ENCODE measurements at places on chromosomes 4 and X.

DNA sequence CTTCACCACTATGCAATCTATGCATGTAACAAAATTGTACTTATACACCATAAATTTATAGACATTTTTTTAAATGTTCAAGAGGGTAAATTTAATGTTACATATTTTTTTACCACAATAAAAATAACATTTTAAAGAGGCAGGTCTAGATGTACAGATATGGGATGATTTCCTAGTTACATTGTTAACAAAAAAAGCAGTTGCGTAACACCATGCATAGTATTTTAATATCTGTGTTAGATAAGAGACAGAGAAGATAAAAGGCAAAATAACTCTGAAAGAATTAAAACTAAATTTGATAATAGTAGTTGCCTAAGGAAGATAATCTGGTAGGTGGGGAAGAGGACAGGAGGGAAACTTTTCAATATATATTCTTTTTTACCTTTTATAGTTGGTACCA, 9.1 kb upstream of the ATRX start:
- no peak for DNase-seq

- no peak for DNase-seq
These were observed 547.0 kb upstream of the POU3F4 start for GRCh38 chrX:82961129-82961528.

DNA sequence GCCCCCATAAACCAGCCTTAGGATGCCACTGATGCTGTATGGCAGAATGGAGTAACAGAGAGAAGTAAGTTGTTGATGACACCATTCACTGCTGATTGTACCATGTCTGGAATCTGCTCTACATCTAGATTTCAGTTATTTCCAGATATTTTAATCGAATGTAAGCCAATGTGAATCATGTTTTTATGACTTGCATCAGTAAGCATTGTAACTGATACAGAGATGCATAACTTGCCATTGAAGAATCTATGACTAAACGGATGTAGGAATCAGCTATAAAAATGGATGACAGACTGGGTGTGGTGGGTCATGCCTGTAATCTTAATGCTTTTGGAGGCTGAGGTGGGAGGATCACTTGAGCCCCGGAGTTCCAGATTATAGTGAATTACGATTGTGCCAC, 161.0 kb upstream of the GATB start:
- DNase-seq = no peak

- DNase-seq = no peak
These were observed 33.2 kb upstream of the BMP15 start for GRCh38 chrX:50877310-50877709.

DNA sequence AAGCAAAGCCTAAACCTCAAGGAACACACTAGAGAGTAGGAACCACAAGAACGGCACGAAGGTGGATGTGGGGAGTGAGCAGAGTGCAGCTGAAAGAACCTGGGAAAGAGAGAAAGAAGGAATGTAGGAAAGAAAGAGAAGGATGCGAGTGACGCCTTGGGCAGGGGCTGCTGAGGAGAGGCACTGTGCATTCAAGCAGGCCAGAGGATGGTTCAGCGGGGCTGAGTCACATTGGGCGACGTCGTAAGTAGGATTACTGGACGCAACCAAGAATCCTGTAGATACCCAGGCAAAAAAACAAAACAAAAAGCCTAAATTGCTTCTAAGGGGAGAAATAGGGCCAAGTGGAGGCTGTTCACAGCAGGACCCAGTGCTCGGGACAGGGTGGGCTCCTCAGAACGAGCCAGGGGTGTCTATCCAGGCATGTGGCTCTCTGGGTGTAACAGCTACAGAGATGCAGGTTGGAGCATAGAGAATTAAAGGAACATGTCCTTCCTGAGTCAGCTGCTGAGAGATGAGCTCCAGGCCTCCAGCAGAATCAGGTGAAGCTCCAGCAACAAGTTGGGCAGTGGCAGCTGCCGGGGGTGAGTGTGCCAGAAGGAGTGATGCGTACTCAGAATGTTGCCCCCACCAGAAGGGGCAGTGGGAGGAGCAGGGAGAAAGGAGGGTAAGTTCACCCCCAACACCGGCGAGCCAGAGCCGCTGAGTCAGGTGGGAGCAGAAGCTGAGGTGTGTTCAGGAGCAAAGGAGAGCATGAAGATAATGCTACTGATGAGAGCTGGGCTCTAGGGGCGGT, 38.6 kb downstream of the NELFA start:
- DNase-seq = no peak

GRCh38 chrX:85109235-85109634, 105.6 kb downstream of the APOOL start:
- peak; percentile 53 for DNase-seq

GRCh38 chr4:139083607-139083955, 68.0 kb downstream of the NOCT start:
- peak; percentile 63 for DNase-seq

- DNase-seq = no peak
These were observed 43.4 kb upstream of the SMAD1 start for GRCh38 chr4:145438298-145438697.

DNA sequence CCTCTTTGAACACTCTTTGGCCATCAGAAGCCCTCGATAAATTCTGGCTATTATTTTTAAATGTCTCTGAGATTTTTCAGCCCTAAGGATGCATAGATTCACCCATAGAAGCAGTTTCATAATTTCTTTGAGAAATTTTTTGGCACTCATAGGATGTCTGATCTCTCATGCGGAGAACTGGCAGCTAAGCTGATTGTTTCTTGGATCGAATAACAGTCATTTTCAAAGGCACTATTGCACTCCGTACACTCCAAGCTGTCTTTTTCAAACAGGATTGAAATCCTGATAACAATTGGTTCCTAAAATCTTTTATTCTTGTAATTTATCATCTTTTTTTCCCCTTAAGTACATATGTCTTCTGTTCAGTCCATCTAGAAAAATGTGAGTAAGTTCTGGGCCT, 411.9 kb downstream of the SPOCK3 start:
- no peak for DNase-seq

GRCh38 chr4:166816890-166817289, 417.4 kb downstream of the SPOCK3 start:
- peak; percentile 11 for DNase-seq

GRCh38 chrX:136635235-136635634, 12.7 kb upstream of the CD40LG start:
- no peak for DNase-seq

GRCh38 chr4:1990348-1990645, 18.5 kb downstream of the NELFA start:
- no peak for DNase-seq

DNA sequence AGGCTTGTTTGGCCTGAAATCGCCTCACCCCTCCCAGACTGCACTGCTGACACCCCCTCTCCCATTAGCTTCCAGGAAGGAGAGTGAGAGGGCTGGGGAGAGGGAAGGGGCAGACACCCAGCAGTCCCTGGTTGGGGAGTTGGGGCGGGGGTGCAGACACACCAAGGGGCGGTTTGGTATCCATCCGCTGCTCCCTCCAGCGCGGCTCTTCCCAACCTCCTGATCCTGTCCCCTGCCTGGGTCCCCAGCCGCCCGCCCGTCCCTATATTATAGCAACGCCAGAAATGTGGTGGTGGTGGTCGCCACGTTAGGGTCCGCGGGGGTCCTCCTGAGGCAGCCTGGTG, 24.9 kb downstream of the GPRASP3 start:
- DNase-seq = no peak

Data from BE2C (cell line).